ENCODE measurements at places on chromosomes 6 and 20. TPM values are rescaled to one million over a fixed set of nuclear protein-coding genes. Genes with fewer than 3 reads are reported as not detected.

Gene RNF39
- total RNA-seq = 1.4 TPM

Gene SHLD1
- total RNA-seq = 4.2 TPM

Gene LST1
- not detected for total RNA-seq

GRCh38 chr20:47353692-47354463, 2.6 kb downstream of the ZMYND8 start:
- DNase-seq = no peak

GRCh38 chr6:63598049-63599036, 26.1 kb downstream of the LOC128125822 start:
- DNase-seq = no peak

DNA sequence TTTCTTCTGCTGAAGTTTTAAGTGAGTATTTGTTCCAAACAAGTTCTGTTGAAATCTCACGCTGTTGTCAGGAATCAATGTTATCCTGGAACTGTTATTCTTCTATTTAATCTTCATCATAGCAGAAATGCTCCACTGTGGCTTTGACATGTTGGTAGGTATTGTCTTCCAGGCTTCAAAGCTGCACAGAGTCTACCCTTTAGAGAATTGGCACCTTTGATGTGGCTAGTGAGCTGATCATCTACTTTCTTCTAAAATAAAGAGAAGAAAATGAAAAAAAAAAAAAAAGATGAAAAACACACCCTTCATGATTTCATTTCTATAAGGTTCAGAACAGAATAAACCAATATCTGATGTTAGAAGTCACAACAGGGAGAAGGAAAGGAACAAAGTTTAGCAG, 5.8 kb upstream of the ZSCAN23 start:
- no peak for DNase-seq

- DNase-seq = no peak
Measured at GRCh38 chr20:12815231-12815768, 193.5 kb upstream of the SPTLC3 start.

GRCh38 chr6:130426066-130426721, 60.4 kb downstream of the TMEM200A start:
- no peak for DNase-seq

- no peak for DNase-seq
Measured at GRCh38 chr6:159720708-159721107, 6.6 kb upstream of the WTAP start.

- no peak for DNase-seq
Measured at GRCh38 chr6:132268209-132268608, 133.1 kb downstream of the MOXD1 start.

- no peak for DNase-seq
Measured at GRCh38 chr20:57000441-57000968, 265.9 kb downstream of the BMP7 start.

- no peak for DNase-seq
Measured at GRCh38 chr20:34435589-34435988, 72.5 kb downstream of the ITCH start.

GRCh38 chr6:82904257-82904656, 161.4 kb downstream of the UBE3D start:
- no peak for DNase-seq

All from H1 (cell line).